KBM-7 (cell line): ENCODE measurements at places on chromosomes 12 and 14.
A peak's percentile ranks its signal among the peaks of the same experiment; 100 is the strongest.

- DNase-seq = peak; percentile 85
These were observed 5.5 kb upstream of the GPR68 start for GRCh38 chr14:91249841-91250616.

DNA sequence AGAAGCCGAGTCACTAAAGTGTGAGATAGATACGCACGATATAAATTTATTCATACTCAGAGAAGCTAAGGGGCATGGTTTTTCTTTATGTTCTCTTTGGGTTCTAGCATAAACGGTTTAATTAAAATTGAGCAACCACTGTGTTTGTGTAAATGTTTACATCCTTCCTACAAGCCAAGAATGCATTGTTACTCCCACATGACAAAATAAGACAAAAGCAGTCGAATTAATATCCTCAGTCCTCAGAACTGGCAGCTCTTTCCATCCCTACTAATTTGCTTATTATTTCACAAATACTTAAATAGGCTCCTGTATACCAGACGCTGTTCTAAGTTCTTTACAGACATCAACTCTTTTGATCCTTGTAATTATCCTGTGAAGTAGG is 32.0 kb downstream of the SSPN start:
- no peak for DNase-seq

GRCh38 chr12:53332744-53333143 is 3.4 kb downstream of the SP7 start:
- no peak for DNase-seq

DNA sequence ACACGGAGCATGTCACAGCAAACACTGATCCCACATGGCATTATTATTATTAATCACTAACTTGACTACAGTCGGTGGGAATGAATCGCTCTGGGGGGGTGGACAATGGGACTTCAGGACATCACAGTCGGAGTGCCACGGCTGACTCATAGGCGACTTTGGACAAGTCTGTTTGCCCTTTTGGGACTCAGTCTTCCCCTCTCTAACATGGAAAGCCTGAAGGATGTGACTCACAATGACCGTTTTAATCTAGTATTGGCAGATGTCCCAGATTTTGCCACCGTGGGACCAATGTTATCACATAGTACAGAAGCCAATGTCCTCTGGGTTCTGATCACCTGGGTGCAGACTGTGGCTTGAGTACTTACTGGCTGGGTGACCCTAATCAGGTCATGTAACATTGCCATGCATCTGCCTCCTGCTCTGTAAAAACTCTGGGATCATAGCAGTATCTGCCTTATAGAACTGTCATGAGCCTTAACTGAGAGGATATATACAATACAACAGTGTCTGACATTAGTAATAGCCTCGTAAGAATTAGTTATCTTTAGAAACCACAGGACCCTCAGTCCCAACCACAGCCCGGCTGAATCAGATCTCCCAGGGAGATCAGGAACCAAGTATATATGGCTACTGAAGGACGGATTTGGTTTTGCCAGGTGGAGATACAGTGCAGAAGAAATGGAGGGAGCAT is 362.6 kb downstream of the BCL11B start:
- no peak for DNase-seq

DNA sequence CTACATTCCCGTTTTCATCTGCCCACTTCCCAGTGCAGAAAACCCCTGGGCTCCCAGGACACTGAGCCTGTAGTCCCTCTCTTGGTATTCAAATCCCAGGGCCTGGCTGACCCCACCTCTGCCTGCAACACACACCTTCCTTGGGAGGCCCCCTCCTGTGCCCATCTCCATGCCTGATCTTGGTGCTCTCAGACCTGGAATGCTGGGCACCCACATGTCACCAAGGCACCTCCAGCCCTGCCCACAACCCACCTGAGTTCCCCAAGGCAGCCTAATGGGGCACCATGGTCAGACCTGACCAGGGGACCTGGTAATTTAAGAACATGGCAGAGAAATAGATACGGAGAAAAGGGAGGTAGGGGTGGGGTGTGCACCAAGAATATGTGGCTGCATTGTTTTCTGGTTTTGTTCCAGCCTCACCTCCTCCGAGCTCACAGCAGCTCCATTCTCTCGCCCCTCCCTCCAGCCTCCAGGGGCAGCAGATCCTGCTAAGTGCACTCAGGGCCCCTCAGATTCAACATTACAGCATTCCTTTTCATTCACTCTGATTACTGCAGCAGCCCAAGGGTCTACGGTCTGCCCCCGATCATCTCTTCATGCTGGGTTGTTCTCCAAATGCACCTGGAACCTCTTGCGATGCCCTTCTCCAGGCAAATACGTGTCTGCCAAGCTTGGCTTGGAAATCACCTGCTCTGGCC is 9.2 kb upstream of the HSP90AA1 start:
- no peak for DNase-seq

- DNase-seq = no peak
These were observed 19.3 kb downstream of the CYP46A1 start for GRCh38 chr14:99703381-99703780.

DNA sequence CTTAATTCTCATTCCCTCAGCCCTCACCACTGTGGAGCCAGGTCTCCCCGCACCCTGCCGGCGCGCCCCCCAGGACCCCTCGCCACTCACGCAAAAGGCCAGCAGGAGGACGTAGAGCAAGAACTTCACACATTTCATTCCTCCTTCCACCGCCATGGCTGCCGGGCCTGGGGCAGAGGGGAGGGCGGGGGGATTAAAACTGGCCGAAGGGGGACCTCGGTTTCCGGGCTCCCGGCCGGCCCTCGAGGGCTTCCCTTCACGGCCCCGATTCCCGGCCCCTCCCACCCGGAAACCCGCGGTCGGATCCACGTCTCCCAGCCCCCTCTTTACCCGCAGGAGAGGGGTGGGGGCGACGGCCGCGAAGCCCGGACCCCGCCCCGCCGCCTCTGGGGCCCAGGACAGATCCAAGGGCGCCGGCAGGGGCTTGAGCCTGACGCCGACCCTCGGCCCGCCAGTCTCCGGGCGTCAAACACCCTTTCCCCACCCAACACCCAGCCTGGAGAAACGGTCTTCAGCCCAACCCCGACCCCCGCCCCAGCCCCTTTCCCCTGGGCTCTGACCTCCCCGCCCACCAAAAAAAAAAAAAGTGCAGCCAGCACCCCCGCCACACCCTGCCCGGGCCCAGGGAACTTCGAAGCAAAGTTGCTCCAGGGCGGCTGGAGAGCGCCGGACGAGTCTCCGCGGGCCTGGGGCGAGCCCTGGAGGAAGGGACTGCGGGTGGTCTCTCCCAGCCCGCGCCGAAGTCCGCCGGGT is 447 bp downstream of the CD63 start:
- DNase-seq = peak; percentile 57

- DNase-seq = no peak
These were observed 854.5 kb downstream of the SLC6A15 start for GRCh38 chr12:84058136-84058535.

DNA sequence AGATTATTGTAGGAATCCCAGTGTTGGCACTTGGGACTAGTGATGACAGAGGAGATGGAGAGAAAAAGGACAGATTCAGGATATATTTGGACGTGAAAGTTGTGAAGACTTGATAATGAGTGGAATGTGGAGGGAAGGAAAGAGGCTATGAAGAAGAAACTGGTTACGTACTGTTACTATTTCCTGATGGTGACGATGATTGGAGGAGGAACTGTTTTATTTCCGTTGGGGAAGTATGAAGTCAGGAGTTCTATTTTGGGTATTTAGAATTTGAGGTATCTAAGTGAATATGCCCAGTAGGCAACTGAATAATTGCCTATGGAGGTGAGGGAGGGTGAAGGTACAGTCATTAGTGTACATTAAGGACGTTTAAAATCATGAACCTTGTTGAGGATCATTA is 207.2 kb downstream of the TMTC2 start:
- peak; percentile 30 for DNase-seq

GRCh38 chr14:102457509-102457908 is 52.1 kb downstream of the ANKRD9 start:
- DNase-seq = no peak

DNA sequence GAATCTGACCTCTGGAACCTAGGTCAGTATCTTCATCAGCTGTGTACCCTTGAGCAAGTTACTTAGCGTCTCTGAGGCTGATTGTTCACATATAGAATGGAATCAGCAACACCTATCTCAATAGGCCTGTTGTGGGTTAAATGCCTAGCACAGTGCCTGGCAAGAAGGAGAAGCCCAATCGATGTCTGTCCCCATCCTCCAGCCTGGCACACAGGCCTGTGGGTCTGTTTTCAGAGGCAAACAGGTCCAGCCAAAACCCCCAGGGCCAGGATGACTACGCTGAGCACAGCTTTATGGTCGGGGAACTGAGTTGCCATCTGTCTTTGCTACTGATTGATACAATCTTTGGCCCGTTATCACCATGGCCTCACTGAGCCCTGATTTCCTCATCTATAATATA is 89.2 kb downstream of the NUAK1 start:
- no peak for DNase-seq

GRCh38 chr14:89067293-89067972 is 243.0 kb downstream of the TTC8 start:
- peak; percentile 13 for DNase-seq

DNA sequence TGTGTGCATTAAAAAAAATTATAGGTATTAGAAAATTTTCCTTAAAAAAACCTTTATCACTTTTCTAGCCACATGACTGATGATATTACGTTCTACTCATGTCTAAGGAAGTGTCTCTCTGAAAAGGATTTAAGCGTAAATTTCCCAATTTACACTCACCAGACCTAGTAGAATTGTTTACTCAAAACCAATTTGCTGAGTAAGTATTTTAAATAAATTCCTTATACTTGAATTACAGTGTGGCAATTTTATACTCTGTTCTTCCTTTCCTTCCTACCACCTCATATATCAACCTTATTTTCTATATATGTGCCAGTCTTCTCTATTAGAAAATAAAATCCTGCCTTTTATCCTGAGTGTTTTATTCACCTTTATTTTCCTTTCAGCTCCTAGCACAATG is 1035.1 kb downstream of the TRHDE start:
- no peak for DNase-seq

DNA sequence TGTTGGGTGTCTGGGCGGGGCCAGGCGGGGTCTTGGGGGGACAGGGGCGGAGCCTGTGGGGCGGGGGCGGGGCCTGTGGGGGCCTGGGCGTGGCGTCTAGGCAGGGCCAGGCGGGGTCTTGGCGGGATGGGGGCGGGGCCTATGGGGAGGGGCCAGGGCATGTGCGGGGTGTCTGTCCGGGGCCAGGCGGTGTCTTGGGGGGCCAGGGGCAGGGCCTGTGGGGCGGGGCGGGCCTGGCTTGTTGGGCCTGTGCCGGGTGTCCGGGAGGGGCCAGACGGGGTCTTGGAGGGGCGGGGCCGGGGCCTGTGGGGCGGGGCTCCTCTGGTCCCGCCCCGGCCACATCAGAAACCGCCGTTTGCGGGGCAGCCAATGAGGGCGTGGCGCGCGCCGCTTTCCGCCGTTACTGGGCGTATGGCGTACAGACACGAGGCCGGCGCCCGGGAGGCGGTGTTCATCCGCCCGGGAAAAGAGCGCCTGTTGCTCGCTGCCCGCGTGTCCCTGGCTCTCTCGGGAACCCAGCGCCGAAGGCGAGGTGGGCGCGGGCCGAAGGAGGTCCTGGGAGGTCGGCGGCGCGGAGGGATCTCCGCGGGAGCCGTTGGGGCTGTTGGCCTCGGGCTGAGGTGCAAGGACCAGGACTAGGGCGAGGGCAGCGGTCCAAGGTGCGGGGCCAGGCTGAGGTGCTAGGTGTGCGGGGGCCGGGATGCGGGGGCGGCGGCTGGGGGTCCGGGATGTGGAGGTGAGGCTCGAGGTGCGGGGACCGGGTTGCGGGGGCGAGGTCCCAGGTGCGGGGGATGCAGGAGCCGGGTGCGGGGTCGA is at the start of gene PIWIL1:
PIWIL1 (plus strand) TSS at position 400 of the 816 bp plus-strand sequence. CDS start 4,705 bp downstream, outside the sequence.
- DNase-seq = no peak

GRCh38 chr14:35301735-35302528 is 9.8 kb downstream of the PSMA6 start:
- DNase-seq = no peak

DNA sequence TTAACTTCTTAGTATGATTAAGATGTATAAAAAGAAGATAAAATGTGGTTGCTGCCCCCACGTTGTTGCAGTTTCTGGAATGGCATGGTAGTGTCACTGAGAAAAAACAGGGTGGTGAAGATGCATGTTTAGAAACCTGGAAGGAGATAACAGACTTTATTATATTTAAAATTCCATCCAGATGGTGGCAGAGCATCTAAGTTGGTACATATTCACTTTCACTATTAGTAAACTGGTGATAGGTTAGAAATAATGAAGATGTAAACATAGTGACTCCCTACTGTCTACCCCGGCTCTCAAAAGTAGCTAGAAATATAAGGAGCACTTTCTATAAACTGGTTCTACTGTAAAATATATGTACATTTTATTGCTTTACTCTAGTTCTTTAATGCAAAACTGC is 279.3 kb downstream of the NPAS3 start:
- DNase-seq = no peak

GRCh38 chr12:13252616-13253015 is 56.1 kb downstream of the EMP1 start:
- no peak for DNase-seq

DNA sequence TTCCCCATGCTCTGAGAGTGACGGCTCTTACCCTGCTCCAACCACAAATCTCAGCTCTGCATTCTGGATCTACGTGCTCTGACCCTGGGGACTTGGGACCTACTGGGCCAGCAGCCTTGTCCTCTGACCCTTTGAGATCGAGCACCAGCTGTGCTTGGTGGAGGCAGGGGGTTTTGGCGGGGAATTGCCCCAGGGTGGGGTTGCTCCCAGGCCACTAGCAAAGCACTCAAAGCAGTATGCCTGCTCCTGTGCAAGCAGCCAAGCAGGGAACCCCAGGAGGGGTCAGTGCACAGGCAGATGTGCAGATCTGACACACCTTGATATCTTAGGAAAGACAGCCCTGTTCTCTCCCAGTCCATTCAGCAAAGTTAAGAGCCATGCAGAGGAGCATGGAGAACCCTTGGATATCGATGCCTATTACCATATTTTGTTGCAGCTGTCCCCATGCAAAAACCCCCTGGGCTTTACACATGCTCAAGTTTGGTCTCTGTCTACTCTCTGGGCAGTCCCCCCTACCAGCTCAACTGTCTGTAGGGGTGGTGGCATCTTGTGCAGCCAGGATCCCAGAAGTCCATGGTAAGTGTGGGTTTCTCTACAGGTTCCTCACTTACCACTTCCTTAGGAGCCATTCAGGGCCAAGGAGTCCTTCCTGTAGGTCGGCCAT is 319.0 kb downstream of the TMTC2 start:
- DNase-seq = no peak

DNA sequence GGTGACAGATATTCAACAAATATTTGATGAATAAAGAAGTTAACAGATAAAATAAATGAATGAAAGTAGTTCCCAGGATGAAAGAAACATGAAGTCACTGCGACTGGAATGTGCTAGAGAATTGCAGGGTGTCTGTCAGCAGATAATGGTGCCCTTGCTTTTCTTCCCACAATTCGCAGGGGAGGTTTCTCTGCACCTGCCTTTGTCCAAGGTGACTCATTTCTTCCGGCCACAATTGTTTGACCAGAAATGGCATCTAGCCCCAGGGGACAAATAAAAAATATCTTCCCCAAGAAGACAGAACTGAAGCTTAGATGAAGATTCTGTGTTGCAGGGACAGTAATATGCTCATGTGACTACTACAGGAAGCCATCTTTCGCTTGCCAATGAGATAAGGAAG is 316.1 kb upstream of the TBX3 start:
- DNase-seq = no peak
